ENCODE measurements at places on chromosomes 7 and 10.

- DNase-seq: no peak
These were observed 33.6 kb downstream of the AOAH start for GRCh38 chr7:36690514-36691187.

DNA sequence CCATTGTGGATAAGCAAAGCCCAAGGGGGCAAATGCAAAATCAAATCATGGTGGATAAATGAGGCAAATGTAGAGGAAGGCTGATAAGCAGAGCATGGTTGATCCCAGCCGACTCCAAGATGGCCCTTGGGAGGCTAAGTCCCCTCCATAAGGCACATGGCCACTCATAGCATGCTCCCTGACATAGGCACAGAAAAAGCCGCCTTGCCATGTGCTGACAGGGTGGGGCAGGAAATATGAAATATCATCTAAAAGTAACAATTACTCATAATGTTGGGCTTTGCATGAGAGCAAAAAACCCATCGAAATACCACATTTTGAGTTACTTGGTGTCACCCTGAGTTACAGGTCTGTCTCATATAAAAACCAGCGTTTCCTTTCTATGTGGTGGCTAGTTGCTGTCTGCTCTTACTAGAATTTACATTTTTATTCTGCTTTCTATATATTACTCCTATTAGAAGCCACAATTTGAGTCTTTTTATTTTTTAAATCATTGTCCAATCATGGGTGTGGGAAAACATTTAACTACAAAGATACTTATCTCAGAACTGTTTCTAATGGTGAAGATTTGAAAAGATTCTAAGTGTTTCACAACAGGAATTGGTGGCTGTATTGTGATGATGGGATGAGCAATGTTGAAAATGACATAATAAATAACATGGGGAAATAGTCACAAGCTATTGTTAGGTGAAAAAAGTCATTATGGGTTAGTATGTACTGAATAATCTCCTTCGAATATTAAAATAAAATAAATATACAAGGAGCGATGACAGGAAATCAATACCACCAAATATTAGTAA, 102.7 kb downstream of the CUBN start:
- no peak for DNase-seq

- no peak for DNase-seq
These were observed 282.5 kb downstream of the GALNT17 start for GRCh38 chr7:71414490-71414889.

DNA sequence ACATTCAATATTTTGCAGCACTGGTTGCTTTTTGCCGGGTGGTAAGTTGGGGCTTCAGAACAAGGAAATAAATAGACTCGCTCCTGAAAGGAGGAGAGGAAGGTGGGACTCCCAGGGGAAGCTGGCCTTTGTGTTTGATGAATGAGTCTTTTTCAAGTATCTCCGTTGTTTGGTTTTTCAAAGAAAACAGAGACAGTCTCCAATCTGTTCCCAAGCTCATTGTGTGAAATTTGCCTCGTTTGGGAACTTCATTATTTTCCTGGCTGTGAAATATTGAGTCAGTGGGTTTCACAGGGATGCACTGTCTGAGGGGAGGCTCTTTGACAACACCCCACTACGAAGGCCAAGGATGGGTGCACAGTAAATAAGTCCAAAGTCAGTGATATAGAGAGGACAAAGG, 38.7 kb upstream of the KIAA1217 start:
- no peak for DNase-seq

- no peak for DNase-seq
These were observed 87.8 kb upstream of the DUSP5 start for GRCh38 chr10:110409926-110410325.

- DNase-seq: no peak
These were observed 816 bp downstream of the PSMG3 start for GRCh38 chr7:1569016-1569415.

DNA sequence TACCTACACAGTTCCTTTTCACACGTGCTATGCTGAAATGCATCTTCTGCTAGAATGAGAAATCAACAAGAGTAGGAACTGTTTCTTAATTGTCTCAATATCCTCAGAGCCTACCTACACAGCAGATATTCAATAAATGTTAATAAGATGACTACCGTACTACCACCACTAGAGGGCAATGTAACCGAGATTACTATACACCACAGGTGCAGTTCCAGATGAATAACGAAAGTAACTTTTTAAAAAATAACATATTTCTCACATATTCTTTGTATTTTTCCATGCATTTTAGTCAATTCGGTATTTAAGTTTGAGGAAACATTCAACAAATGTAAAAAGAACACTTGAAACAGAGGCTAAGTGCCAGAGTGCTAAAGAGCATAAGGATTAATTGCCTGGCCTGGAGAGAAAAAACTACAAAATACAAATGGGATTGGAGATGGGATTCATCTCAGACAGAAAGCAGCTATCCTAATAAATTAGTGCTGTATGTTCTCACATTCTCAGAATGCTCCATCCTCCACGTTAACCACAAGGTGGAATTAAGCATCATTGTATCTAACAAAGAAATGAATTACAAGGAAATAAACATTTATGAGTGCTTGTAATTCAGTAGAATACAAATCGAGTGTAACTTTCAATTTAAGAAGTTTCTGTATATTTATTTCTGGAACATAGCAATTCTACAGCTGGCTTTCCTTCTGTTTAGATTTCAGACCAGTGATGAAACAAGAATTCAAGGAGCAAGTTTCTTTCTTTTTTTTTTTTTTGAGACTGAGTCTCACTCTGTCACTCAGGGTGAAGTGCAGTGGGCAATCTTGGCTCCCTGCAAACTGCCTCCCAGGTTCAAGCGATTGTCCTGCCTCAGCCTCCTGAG, 20.3 kb upstream of the HECTD2 start:
- DNase-seq: peak; percentile 73

DNA sequence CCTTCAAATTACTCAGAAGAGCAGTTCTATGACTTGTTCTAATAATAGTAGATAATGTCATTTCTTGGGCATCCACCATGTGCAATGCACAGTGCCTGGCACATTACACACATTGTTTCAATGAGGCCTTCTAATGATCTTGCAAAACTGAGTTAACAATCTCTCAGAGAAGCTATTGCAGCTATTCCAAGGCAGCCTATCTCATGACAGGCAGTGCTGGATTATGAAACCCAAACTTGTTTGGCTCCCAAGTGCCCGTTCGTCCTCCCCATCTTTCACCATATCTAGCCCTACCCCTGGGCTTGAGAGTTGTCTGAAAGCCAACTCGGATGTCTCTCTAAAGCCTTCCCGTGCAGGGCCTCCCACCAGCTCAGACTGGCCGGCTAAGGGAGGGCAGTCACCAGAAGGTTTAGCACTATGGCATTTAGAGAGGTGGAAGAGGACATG, 405.1 kb downstream of the PLXNA4 start:
- DNase-seq: no peak

- no peak for DNase-seq
These were observed 973 bp downstream of the GPR158 start for GRCh38 chr10:25175527-25176420.

GRCh38 chr10:78543031-78543748, 509.5 kb downstream of the RPS24 start:
- no peak for DNase-seq

DNA sequence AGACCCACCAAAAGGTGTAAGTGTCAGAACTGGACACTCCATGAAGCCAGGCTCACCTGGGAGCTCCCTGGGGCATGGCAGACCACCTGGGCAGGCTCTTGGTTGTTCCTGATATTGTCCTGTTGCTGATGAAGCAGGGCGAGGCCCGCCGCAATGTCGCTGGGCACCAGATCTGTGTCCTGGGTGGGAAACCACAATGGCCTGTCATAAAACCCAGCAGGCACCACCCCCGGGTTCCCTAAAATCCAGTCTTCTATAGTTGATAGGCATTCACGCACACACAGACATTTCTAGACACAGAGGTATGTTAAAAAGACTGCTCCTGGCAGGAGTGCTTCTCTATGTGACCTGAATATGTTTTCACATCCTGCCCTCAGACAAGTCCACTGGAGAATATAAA, 15.0 kb downstream of the DAGLB start:
- DNase-seq: no peak

DNA sequence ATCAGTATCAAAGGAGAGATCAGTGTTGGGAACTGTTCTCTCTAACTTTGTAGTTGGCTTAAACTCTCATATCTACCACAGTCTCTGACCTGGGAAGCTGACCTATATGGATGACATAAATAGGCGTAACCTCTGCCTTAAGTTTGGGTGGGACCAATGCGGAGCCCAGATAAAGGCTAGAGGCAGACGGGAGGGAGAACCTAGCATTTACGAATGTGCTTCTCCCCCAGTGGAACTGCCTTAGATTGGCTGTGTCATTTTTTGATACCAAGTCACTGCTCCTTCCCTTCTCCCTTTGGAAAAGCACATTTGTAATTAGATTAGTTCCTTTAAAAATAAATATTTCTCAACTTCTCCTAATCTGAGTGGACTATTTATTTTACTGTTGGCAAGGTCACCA, 23.7 kb upstream of the LRRN3 start:
- DNase-seq: no peak

DNA sequence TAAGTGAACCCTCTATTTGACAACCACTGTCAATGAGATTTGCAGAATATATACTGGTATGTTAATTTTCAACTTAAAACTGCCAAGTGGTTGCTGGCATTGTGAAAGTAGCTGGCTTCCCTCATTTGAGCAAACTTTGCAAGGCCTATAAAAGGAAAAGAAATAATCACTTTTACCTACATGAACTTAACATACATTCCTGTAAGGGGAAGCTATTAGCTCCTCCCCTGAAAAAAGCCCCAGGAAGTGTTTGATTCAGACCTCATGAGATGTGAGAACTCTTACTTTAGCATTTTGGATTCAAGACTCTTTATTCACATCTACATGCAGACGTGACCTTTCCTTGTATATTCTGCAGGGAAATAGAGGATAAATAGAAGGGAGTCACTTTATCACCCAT, 175.6 kb downstream of the OTUD1 start:
- no peak for DNase-seq

- DNase-seq: no peak
These were observed 37.9 kb upstream of the ADD3 start for GRCh38 chr10:109969760-109970346.

GRCh38 chr10:131109291-131109690, 202.2 kb downstream of the TCERG1L start:
- no peak for DNase-seq

DNA sequence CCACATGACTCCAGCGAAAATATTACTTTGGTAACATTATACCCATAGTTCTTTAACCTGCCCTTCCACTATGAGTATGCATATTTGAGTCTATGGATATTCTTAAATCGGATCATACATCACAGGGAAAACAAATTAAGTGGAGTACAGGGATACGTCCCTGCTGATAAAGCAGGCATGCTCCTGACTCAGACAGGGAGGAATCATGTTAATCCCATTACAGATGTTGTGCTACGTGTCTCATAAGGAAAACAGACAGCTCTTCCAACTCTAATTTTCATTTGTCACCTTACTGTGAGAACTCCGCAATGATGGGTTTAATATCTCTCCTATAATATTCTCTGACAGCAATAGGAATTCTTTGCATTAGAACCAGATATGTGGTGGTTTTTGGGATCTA, 469.5 kb upstream of the POM121L12 start:
- no peak for DNase-seq
